ENCODE measurements at places on chromosomes 7 and 10.

DNA sequence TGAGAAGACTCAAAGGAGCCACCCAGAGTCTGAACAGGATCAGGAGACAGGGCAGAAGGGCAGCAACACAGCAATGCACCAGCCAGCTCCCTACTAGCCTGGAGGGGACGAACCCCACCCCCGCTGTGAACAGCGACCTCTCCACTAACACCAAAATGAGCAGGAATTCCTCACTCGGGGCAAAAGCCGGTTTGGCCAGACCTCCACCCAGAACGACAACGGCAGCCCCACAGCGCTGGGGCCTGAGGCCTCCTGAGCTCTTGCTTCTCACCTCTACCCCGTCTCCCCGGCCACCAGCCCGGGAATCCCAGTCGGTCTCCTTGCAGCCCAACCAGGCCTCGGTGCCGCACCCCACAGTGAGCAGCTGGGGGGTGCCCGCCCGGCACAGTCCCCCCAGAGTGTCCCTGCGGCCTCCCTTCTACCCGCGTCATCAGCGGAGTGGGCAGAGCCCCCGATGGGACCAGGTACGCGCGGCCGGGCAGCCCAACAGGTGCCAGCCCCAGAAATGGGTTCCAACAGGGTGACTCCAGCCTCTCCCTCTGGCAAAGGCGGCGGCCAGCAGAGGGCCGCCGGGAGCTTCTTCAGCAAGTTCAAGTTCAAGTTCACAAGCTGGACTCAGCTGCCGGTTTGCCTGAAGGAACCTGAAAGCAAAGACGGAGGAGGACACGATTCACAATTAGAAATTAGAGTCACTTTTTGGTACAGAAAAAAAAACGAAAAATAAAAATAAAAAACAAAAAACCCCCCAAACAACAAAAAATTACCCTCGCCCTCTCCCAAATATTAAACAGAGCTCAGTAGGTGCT lies 129.0 kb downstream of the MARCHF5 start:
- no peak for DNase-seq

DNA sequence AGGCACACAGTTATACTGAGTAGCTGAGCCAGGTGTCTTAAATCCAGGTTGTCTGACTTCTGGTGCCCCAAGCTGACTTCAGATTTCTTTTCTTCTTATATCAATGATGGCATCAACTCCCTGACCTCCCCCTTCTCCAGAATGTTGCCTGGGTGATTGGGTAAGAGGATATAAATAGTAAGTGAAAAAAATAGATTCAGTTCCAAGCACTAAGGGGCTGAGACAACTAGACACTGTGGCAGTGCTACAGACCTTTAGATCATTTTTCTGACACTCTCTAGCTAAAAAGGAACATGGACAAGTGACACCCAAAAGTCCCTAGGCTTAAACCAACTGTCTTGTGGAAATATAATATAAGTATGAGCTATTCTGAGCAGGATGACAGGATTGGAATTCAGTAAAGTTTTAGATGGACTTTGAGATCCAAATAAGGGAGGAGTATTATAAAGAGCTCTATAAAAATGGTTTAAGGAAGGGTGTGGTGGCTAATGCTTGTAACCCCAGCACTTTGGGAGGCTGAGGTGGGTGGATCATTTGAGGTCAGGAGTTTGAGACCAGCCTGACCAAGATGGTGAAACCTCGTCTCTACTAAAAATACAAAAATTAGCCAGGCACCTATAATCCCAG lies 589.1 kb upstream of the GALNT17 start:
- DNase-seq, result no peak

DNA sequence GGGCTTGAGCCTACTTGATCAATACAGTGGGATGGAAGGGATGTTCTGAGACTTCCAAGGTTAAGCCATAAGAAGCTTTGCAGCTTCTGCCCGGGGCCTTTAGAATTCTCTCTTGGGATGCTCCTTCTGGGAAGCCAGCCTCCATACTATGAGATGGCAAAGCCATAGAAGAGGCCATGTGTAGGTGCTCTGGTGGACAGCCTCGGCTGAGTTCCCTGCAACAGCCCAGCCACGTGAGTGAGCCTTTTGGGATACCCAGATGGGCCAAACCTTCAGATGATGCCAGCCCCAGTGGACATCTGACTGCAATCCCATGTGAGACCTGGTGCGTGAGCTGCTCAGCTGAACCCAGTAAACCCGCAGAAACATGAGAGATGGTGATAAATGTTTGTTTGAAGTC lies 370.6 kb downstream of the RPS24 start:
- no peak for DNase-seq

DNA sequence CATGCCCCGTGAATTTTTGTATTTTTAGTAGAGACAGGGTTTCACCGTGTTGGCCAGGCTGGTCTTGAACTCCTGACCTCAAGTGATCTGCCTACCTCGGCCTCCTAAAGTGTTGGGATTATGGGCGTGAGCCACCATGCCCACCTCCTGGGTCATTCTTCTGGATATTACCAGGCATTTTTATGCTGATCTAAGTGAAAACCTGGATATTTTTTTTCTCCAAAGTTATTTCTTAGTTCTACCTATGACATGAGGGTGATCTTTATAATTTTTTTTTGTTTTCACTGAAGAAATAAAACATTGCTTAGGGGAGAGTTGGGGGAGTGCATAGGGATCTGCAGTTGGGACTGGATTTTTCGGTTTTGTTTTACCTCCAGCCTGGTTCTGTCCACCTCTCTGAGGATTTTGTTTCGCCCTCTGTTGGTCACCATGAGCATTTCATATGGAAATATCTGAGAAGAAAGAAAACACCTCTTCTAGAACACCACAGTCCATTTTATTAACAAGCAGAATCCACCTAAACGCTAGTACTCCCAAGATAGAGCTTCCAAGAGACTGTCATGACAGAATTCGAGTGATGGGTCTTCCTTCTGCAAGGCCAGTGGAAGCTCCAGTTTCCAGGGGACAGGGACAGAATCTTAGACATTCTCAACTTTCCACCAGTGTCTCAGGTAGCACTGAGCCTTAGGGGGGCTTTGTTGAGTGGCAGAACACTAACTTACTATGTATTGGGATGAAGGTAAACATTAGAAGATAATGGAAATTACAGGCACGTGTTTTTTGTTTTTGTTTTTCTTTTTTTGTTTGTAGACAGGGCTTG lies 33.4 kb upstream of the AFAP1L2 start:
- DNase-seq, result no peak

Data from pulmonary artery endothelial cell (primary cell).